Ovary (tissue), 10 donors: ENCODE measurements at places on chromosomes 4 and X. TPM values are rescaled to one million over a fixed set of nuclear protein-coding genes. Genes with fewer than 3 reads are reported as not detected.

The CPLX1 gene
- total RNA-seq = 1.5 TPM

The SPIN2A gene
- 0.63 TPM for total RNA-seq

GRCh38 chr4:84917086-84917821, 49.2 kb downstream of the WDFY3 start:
- no peak for DNase-seq
- no peaks in the 10 kb centered on the region for H3K4me1 ChIP-seq
- no peaks in the 10 kb centered on the region for H3K36me3 ChIP-seq

DNA sequence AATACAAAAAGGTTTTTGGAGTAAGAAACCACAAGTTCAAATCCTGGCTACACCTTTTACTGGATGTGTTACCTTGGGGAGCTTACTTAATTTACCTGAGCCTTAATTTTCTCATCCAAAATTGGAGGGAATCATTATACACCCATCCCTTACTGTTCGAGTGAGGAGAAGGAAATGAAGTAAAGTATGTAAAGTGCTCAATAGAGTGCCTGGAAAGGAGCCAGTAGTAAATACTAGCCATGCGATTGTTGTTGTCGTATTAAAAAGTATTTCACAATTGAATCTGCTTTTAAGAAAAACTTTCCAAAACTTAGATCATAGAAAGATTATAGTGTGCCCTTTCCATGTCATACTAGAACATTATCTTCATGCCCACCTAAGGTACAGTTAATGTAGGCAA, 124.5 kb downstream of the ATXN3L start:
- H3K36me3 ChIP-seq = no peaks in the 10 kb centered on the region
- H3K27ac ChIP-seq = no peak overlapping the region
- H3K27me3 ChIP-seq = no peaks in the 10 kb centered on the region
- H3K4me1 ChIP-seq = no peaks in the 10 kb centered on the region
- H3K4me3 ChIP-seq = no peak overlapping the region
- DNase-seq = no peak

GRCh38 chrX:130758072-130758471, 144.9 kb downstream of the ENOX2 start:
- DNase-seq = no peak
- H3K4me1 ChIP-seq = no peaks in the 10 kb centered on the region
- no peak overlapping the region for H3K27ac ChIP-seq
- H3K36me3 ChIP-seq = no peaks in the 10 kb centered on the region

DNA sequence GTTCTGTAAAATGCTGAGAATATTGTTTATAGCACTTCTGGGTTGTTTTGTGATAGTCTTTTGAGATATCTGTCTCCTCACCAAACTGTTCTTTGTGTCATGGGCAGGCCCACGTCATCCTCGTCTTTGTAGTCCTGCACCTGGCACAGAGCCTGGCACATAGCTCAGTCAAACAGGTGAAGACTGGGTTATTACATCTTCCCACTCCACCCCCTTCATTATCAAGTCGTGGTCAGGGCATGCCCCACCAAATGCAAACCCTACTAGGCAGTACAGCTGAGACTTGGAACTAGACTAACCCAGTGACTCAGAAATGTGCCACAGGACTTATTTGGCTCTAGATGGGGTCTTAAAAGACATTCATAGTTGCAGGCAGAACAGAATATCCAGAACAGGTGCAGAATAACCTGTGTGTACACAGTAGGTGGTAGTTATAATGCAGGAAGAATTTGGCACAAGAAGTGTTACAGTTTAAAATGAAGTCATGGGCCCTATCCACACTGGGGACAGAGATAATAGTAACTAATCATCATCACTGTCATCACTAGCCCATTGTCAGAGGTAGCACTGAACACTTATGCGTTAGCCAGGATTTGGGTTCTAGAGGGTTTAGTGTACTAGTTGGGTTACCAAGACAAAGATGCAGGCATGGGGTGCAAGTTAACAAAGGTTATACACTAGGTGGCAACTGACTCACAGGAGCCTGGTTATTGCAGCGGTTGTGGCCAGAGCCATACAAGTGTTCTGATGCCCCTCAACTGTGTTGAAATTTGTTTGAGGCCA, 74.9 kb downstream of the TBL1X start:
- peaks cover 4% of the 10 kb centered on the region for H3K4me1 ChIP-seq
- H3K27me3 ChIP-seq = no peaks in the 10 kb centered on the region
- no peaks in the 10 kb centered on the region for H3K36me3 ChIP-seq
- no peak overlapping the region for H3K27ac ChIP-seq
- no peak overlapping the region for H3K4me3 ChIP-seq

DNA sequence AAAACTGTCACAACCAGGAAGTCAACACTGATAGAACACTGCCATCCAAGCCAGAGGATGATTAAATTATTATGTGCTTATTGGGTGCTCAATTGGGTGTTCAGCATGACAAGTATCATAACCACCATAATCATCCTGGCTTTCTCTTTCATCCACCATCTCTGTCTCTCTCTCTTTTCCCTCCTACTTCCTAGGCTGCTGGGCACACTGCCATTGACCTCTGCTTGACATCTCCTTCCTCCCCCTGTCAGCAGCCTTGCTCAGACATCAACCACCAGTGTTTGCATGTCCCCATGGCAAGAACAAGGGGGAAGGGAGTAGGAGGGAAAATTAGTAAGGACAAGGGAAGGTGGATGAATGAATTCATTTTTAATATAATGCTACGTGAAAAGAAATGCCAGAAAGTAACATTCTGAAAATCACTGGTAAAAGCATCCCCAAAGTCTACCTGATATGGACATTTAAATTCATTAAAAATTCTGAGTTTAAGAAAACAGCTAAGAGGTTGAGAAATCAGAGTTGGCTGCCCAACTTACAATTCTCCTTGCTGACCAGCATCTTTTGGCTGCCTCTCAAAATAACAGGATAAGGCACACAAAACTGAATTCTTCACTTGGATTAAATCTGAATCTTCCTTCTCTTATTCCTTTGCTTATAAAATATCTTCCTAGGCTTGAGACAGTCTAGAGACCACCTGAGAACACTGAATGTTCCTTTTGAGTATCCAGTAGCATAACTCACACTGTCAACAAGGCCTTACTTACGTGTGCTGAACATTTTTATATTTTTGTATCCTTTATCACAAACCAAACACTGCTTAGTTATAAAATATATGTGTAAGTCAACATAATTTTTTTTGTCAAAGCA, 48.5 kb downstream of the SNCA start:
- peak; percentile 38 for DNase-seq
- H3K4me3 ChIP-seq = no peak overlapping the region
- no peaks in the 10 kb centered on the region for H3K27me3 ChIP-seq
- H3K4me1 ChIP-seq = peaks cover 5% of the 10 kb centered on the region

GRCh38 chr4:106315476-106315967, 487 bp downstream of the TBCK start:
- no peak for DNase-seq
- peaks cover 4% of the 10 kb centered on the region for H3K4me1 ChIP-seq
- H3K27ac ChIP-seq = peak overlapping the region; percentile 94
- H3K36me3 ChIP-seq = no peaks in the 10 kb centered on the region

- no peak for DNase-seq
- H3K27ac ChIP-seq = no peak overlapping the region
- no peaks in the 10 kb centered on the region for H3K4me1 ChIP-seq
Measured at GRCh38 chrX:15976396-15976795, 121.8 kb upstream of the AP1S2 start.

DNA sequence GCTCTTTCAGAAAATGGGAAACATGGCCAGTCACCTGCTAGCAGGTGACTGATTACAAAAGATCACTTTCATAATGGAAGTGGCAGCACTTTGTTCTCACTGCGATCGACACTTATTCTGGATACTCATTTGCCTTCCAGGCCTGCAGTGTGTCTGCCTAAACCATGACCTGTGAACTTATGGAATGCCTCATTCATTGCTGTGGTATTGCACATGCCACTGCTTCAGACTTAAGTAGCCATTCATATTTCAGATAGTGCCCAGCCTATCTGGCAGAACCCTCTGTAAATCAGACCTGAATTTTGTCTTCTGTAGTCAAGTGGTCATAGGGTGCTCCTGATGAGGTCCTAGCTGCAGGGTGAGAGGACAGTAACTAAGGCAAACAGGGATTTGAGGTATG, 23.3 kb upstream of the MGST2 start:
- DNase-seq = no peak
- H3K4me3 ChIP-seq = no peak overlapping the region
- H3K36me3 ChIP-seq = no peaks in the 10 kb centered on the region
- no peaks in the 10 kb centered on the region for H3K27me3 ChIP-seq
- H3K27ac ChIP-seq = no peak overlapping the region

DNA sequence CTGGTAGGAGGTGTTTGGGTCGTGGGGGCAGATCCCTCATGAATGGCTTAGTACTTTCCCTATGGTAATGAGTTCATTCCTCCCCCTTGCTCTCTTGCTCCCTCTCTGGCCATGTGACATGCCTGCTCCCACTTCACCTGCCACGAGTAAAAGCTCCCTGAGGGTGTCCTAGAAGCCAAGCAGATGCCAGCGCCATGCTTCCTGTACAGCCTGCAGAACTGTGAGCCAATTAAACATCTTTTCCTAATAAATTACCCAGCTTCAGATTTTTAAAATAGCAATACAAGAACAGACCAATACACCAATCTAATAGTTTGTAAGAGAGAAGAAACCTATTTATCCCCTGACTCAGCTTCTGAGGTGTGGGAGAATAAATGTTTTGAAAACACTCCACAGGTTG, 60.5 kb downstream of the FGFBP1 start:
- H3K36me3 ChIP-seq = no peaks in the 10 kb centered on the region
- DNase-seq = no peak
- no peak overlapping the region for H3K27ac ChIP-seq
- H3K4me1 ChIP-seq = peaks cover 1% of the 10 kb centered on the region

DNA sequence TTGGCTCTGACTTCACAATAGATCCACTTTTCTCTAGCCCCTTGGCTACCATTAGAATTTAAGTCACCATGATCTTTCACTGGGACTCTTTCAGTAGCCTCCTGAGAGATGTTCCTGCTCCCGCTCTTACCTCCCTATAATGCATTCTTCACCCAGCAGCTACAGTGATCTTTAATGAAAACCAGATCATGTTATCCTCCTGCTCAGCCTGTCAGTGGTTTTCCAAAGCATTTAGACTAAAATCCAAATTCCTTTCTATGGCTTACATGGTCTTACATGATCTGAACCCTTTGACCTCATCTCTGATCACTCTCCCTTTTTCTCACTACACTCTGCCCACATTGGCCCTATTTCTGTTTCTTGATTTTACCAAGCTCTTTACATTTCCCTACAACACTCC, 18.3 kb upstream of the RPS6KA3 start:
- H3K27ac ChIP-seq = no peak overlapping the region
- H3K36me3 ChIP-seq = no peaks in the 10 kb centered on the region
- no peaks in the 10 kb centered on the region for H3K27me3 ChIP-seq

DNA sequence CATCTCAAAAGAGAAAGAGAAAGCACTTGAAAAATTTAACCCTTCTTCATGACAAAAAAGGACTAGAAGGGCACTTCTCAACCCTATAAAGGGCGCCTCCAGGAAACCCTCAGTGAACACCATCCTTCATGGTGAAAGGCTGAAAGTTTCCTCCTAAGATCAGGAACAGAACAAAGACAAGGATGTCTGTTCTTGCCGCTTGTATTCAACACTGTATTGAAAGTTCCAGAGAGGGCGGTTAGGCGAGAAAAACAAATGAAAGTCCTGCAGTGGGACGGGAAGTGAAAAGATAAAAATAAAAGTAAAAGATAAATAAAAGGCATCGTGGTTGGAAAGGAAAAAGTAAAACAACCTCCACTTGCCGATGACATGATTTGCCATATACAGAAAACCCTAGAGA, 50.9 kb downstream of the RNF212 start:
- no peaks in the 10 kb centered on the region for H3K36me3 ChIP-seq
- DNase-seq = no peak
- no peaks in the 10 kb centered on the region for H3K27me3 ChIP-seq
- no peak overlapping the region for H3K27ac ChIP-seq
- H3K4me1 ChIP-seq = peaks cover 3% of the 10 kb centered on the region

GRCh38 chr4:8131210-8131609, 27.4 kb downstream of the ABLIM2 start:
- no peaks in the 10 kb centered on the region for H3K27me3 ChIP-seq
- no peak overlapping the region for H3K4me3 ChIP-seq
- DNase-seq = no peak
- H3K27ac ChIP-seq = no peak overlapping the region
- no peaks in the 10 kb centered on the region for H3K36me3 ChIP-seq
